Heart left ventricle (tissue), 16 donors: ENCODE measurements at places on chromosomes 11 and 22. TPM values are rescaled to one million over a fixed set of nuclear protein-coding genes. Genes with fewer than 3 reads are reported as not detected.

- DNase-seq = no peak
These were observed 75.4 kb downstream of the CCDC81 start for GRCh38 chr11:86449993-86450629.

- DNase-seq = no peak
These were observed 471.1 kb downstream of the TBC1D22A start for GRCh38 chr22:47233316-47234243.

DNA sequence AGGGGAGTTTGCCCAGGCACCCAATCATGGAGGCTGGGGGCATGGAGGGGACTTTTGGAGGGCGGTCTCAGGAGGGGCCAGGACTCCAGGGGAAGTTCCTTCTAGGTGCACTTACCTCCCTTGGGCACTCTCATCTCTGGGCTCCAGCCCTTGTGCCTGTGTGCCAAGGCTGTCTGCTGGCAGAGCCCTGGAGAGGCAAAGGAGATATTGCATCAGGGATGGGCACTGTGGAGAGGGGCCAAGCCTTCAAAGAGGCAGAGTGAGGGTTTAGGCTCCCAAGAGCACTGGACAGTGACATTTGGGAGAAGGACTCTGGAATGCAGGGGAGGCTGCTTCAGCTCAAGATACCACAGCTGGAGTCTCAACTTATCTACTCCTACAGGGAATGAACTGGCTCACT lies 32.2 kb upstream of the TFIP11 start:
- DNase-seq = no peak

GRCh38 chr11:47178737-47179654 lies 2.3 kb upstream of the ARFGAP2 start:
- no peak for DNase-seq

GRCh38 chr11:20117291-20117690 lies 43.0 kb downstream of the DBX1 start:
- no peak for DNase-seq

- DNase-seq = no peak
These were observed 10.4 kb upstream of the RCN1 start for GRCh38 chr11:32080361-32080980.

- peak; percentile 2 for DNase-seq
These were observed 81.0 kb downstream of the TRMU start for GRCh38 chr22:46416520-46416871.

GRCh38 chr11:23897453-23898286 lies 599.2 kb upstream of the LUZP2 start:
- DNase-seq = no peak

DNA sequence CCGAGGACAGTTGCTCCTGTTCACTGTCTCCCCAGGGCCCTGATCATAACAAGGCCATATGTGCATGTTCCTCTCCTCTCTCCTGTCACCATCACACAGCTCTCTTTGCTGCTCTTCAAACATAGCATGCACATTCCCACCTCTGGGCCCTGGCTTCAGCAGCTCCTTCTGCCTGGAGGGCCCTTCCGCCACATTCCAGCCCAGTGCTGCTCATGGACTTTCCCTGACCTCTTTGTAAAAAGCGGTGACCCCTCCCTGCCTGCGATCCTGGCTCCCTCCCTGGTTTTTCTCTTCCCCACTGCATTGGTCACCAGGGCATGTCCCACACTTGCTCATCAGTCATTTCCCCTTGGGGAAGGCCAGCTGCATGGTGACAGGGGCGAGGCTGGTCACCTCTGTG lies 98.2 kb downstream of the MYO18B start:
- no peak for DNase-seq

GRCh38 chr11:6632116-6633073 lies 13.2 kb upstream of the TPP1 start:
- DNase-seq = no peak

DNA sequence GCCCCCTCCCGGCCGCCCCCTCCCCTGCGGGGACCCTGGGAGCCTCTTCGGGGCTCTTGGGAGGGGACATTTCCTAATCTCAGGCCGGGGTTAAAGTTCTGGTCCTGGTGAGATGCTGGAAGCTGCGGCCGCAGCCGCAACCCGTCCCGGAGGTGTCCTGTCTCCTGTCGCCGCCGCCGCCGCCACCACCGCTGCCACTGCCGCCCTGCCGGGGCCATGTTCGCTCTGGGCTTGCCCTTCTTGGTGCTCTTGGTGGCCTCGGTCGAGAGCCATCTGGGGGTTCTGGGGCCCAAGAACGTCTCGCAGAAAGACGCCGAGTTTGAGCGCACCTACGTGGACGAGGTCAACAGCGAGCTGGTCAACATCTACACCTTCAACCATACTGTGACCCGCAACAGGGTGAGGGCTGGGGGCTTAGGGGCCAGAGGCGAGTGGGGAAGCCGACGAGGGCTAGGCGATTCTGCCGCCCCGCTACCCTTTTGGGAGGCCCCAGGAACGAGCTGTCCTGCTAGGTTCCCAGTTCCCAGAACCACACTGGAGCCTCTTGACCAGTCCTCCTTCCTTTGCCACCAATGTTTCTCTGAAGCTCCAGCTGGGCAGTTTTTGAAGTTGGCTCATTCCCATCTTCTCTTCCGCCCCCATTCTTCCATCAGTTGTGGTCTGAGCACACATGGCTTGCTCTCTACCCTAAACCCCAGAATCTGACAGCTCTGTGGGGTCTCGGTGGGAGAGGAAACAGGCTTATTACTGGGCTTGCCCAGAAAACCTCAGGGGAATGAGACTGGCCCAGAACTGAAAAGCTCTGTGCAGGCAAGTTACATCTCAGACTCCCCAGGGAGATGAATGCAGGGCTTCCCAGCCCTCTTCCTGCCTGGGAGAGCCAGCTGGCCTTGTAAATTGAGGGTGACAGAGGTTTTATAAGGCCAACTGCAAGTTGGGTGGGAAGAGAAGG lies 781 bp downstream of the SIDT2 start:
- DNase-seq = no peak

DNA sequence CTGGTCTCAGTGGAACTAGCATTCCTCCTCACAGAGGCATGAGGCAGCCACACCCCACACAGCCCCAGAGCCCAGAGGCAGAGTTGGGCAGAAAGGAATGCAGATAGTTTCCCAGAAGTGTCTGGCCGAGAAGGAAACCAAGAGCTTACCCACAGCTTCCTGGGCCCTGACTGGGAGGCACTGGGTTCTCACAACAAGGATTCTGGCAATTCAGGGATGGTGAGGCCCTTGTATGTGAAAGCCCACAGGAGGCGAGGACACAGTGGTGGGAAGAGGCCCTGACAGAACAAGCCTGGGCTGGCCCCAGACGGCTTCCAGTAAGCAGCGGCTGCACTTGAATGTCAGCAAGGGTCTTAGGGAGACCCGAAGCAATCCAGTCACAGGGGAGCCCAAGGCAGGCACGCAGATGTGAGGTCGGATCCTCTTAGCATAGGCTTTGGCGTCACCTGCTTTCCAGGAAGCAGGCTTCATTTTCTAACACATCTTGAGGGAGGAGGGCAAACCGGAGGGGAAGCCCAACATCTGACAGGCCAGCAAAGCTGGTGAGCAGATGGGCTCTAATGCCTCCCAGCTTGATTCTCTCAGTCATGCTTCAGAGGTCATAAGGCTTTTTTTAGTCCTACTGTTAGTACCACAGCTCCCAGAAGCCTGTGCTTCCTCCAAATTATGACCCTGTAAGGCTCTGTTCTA lies 78.3 kb upstream of the AKIP1 start:
- DNase-seq = no peak

- peak; percentile 40 for DNase-seq
These were observed 6.7 kb downstream of the P2RX3 start for GRCh38 chr11:57344826-57345225.

GRCh38 chr11:122786896-122787295 lies 51.4 kb upstream of the CRTAM start:
- DNase-seq = no peak

GRCh38 chr11:130765951-130766649 lies 150.2 kb downstream of the SNX19 start:
- DNase-seq = no peak

- DNase-seq = peak; percentile 81
These were observed at the start of gene PTPRJ for GRCh38 chr11:47980088-47980906. Gene PTPRJ, plus strand, starts transcription at chr11:47980559. Its CDS starts 354 bp downstream, at chr11:47980913.

- no peak for DNase-seq
These were observed 41.3 kb downstream of the ARHGAP8 start for GRCh38 chr22:44793506-44794172.

DNA sequence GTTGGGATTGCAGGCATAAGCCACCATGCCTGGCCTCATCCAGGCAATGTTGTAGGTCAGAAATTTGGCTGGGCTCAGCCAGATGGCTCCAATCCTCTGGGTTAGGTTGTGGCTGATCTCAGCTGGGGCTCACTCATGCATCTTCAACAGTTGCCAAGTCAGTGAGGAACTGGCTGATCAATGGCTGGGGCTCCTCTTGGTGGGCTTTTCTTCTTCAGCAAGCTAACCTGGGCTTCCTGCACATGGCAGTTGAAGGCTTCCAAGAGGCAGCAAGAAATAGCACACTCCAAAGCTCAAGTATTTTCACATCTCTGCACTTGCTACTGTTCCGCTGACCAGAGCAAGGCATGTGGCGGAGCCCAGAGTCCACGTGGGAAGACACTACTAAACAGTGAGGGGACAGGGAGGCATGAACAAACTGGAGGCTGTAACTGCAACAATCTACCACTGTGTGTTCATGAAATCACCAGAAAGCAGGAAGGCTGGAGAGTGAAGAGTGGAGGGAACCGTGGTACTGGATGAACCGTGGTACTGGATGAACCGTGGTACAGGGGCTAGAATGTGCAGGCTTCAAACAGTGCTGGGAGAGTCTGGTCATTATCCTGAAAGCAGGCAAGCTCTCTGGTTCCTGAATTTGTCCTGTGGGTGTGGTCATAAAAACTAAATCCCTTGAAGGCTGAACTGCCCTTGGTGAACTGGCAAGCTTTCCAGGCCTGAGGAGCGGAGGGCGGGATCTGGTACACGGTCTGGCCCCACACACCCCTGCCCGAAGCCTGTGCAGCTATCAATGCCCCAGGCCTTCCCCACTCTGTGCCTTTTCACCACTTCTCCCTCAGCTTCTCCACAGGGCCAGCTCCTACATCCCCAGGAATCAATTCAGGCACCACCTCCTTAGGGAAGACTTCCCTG lies 20.2 kb downstream of the CHST1 start:
- DNase-seq = no peak

- DNase-seq = no peak
These were observed 327.1 kb upstream of the MTNR1B start for GRCh38 chr11:92642177-92642931.

DNA sequence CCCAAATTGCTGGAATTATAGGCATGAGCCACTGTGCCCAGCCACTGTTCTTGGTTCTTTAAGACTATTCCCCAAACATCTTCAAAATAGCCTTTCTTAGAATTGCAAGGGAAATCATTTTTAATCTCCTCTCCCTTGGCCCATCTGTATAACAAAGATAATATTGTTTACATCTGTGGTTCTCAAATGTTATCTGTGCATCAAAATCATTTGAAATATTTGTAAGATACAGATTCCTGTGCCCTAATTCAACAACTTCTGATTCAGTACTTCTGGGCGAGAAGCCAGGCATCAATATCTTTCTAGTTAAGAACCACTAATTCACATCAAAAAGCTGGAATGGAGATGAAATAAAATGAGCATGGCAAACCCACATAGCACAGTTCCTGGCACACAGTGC lies 83.0 kb downstream of the TMPRSS5 start:
- no peak for DNase-seq

DNA sequence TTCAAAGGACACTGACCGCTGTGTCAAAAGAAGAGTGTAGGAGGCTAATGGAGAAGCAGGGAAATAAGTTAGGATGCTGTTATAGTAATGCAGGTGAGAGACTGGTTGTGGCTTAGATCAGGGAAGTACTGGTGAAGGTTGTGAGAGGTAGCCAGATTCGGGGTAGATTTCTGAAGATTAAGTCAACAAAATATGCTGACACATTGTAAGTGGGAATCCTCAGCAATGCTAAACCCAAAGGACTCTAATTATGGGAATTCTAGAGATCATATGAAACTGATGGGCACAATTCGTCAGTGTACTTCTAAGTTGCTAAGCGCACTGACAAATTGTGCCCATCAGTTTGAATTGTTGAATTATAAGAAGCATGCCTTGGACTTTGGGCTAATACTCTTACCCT lies 10.0 kb downstream of the ZNF143 start:
- no peak for DNase-seq

DNA sequence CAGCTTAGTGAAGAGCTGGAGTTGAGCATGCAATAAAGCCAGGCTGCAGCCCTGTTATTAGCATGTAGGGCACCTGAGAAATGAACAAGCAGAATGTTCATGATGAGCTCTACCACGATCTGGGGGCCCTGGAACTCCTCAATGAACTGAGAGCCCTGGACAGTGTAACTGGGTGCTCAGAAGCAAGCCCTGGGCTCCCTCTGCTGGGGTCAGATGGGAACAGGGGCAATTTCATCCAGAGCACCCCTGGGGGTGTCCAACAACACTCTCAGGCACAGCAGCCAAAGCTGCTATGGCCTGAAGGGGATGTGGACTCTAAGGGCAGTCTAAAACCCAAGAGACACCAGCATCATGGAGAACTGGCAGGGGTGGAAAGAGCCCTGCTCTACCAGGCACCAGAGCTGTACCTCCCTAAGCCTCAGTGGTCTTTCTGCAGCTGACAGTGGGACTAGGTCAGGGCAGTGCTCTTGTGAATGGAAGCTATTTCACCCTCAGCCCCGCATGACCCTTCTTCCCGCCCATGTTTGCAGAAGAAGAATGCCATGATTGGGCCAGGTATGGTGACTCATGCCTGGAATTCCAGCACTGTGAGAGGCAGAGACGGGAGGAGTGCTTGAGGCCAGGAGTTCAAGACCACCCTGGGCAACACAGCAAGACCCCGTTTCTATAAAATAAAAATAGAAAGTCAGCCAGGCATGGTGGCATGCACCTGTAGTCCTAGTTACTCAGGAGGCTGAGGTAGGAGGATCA lies 28.9 kb downstream of the THOC5 start:
- no peak for DNase-seq

The ASPHD2 gene
- 0.28 TPM for total RNA-seq

The PDE2A gene
- 16.8 TPM for total RNA-seq

The LINC01488 gene
- total RNA-seq = 0.42 TPM

The SLC22A24 gene
- total RNA-seq = not detected

The OR52A1 gene
- not detected for total RNA-seq

The SORL1 gene
- 5.8 TPM for total RNA-seq

The OR8D1 gene
- total RNA-seq = not detected

The CNTN5 gene
- not detected for total RNA-seq

The LAYN gene
- 2.2 TPM for total RNA-seq

The OR52I2 gene
- not detected for total RNA-seq

The KCNJ11 gene
- 11.5 TPM for total RNA-seq

The CRYAB gene
- total RNA-seq = 9,079 TPM

The FXYD6 gene
- 39.5 TPM for total RNA-seq

The IFITM10 gene
- 3.6 TPM for total RNA-seq

The FXYD2 gene
- 2.7 TPM for total RNA-seq

The MRGPRF gene
- 1.6 TPM for total RNA-seq

The MCHR1 gene
- 0.77 TPM for total RNA-seq

The CENPM gene
- not detected for total RNA-seq
